ENCODE measurements at places on chromosomes 16 and 17.

GRCh38 chr17:10172241-10172741 lies 26.1 kb downstream of the GAS7 start:
- DNase-seq: no peak

DNA sequence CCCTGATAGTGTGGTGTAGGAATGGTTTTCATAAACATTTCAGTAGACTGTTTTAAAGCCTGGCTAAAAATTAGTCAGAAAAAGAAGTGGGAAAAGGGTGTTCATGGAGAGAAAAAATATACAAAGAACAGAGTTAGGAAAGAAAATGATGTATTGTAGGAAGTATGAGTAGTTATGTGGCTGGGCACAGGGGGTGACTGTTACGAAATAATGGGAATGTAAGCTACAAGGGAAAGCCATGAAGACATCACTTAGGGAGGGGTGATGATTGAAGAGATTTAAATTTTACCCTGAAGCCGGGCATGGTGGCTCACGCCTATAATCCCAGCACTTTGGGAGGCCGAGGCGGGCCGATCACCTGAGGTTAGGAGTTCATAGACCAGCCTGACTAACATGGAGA lies 55.3 kb downstream of the NUP88 start:
- no peak for DNase-seq

DNA sequence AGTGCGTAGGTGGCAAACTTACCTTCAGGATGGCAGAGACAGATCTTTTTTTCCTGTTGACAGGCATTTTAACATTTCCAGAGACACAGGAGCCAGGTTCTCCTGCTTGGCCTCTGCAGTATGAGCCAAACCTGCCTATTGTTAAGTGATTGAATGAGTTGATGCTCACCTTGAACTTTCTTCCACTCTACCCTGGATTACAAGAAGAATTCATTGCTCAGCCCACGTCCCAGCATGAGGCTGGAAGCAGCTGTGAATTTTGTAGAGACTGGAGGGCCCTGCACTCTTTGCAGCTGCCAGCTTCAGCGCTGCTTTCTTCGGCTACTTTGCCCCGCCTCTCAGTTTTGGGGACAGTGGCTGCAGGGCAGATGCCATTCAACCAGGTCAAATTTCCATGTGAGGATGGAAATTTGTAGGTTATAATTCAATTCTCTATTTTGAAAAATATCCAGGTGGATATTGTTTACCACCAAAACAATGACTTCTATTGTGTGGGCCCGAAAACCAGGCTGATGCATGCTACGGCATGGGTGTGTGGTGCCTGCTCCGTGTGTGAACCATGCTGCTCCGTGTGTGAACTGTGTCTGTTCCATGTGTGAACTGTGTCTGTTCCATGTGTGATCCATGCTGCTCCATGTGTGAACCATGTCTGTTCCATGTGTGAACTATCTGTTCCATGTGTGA lies 75.2 kb upstream of the METTL9 start:
- DNase-seq: no peak

DNA sequence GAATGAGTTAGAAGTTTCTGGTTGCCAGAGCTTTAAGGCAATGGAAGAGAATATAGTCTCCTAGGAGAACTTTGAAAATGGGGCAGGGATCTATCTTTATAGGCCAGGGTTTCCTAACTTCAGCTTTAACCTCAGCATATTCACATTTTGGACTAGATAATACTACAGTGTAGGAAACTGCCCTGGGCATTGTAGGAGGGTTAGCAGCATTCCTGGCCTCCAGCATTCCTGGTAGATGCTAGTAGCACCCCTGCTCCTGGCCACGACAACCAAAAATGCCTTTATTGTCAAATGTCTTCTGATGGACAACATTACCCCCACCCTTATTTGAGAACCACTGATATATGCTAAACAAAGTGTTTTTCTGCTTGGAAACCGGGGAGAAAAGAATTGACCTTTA lies 27.8 kb upstream of the MYO18A start:
- no peak for DNase-seq

DNA sequence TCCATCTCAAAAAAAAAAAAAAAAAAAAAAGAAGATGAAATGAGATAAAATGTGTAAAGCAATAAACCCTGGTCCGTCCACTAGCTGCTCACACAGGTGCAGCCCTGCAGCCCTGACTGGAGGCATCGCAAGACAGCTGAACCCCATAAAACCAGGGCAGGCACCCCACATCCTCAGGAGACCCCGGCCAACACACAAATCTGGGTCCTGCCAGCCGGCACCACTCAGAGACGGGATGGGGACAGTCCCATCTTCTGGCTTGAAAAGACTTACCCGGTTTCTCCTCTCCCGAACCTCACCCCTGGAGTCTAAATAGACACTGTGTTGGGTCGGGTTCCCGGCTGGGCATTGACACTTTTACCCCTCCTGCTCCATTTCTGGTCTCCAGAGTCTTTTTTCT lies 52.7 kb upstream of the TNRC6C start:
- DNase-seq: no peak

DNA sequence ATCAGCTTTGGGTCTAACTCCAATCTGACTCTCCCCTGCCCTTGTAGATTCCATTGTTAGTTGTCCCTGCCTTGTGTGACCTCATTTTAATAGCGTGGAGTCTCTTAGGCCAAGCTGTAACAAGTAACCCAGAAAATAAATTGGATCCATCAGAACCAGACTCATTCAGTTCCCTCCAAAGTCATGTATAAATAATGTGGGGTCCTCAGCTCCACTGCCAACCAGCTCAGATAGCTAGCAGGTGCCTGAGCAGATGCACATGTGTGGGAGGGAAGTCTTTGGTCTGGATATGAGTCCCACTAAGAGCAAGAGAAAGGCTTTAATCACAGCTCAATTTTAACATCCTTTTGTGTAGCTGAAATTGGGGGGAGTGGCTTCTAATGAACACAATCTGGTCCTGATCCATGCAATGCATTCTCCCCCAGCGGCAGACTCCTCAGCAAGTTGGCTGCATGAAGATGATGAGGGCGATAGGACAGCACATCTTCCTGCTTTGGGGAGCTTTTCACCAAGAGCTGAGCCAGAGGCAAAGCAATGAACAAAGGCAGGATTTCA lies 151.6 kb downstream of the ABCC12 start:
- DNase-seq: no peak

- no peak for DNase-seq
Observed at GRCh38 chr17:79946352-79947231, 89.1 kb downstream of the TBC1D16 start.

DNA sequence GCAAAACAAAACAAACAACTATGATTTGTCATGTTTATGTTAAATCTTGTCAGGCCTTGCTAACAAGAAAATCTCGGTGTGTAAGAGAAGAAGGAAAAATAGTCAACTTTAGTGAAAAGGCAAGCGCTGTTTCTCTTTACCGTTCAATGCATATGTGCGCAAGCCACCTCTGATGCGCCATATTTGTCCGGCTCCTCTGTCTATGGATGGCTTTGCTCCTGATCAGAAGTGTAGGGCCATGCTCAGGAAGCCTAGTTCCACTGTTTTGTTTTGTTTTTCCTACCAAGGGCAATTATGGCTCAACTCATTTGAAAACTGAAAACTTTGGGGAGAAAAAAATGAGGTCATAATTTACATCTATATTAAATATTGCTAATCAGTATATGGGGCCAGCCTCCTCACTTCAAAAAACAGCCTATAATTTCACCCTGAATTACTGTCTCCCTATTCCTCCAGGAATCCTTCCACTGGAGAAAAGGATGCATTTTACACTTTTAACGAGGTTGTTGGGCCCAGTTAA lies 4.5 kb downstream of the MAF start:
- no peak for DNase-seq

DNA sequence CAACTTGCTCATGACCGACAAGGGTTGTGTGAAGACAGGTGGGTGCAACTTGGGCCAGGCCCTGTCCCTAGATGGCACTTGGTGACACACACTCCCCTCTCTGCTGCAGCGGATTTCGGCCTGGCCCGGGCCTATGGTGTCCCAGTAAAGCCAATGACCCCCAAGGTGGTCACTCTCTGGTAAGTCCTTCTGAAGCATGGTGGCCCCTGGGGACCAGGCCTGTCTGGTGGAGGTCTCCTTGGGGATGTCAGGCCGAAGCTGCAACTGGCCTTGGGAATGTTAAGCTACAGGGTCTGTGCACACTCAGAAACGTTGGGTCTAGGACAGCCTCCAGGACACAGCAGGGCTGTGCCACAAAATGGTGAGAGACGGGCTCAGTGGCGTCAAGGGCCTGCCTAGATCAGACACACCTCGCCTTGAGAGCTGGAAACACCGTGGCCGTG lies 6.8 kb downstream of the CDK10 start:
- no peak for DNase-seq

GRCh38 chr16:85856585-85856984 lies 42.4 kb upstream of the IRF8 start:
- no peak for DNase-seq

DNA sequence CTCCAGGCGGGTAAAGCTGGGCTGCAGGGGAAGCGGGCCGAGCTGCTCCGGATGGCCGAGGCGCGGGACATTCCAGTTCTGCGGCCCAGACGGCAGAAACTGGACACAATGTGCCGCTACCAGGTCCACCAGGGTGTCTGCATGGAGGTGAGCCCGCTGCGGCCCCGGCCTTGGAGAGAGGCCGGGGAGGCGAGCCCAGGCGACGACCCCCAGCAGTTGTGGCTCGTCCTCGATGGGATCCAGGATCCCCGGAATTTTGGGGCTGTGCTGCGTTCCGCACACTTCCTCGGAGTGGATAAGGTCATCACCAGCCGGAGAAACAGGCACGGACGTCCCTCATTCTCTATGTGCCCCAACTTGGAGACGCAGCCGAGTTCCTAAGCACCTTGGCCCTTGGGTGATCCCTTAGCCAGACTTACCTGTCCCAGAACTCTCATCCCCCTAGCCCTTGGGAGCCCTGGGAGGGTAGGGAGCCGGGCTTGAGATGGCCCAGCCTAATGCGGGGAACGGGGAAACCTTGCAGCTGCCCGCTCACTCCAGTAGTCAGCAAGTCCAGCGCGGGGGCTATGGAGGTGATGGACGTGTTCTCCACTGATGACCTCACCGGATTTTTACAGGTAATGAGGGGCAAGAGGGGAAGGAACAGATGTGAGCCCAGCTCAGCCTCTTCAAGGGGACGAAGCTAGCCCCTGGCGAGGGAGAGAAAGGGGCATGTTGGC lies 806 bp downstream of the MRM1 start:
- peak; percentile 47 for DNase-seq

- no peak for DNase-seq
Observed at GRCh38 chr16:78211946-78212345, 112.5 kb downstream of the WWOX start.

GRCh38 chr17:65519462-65519861 lies 42.0 kb downstream of the AXIN2 start:
- DNase-seq: no peak

DNA sequence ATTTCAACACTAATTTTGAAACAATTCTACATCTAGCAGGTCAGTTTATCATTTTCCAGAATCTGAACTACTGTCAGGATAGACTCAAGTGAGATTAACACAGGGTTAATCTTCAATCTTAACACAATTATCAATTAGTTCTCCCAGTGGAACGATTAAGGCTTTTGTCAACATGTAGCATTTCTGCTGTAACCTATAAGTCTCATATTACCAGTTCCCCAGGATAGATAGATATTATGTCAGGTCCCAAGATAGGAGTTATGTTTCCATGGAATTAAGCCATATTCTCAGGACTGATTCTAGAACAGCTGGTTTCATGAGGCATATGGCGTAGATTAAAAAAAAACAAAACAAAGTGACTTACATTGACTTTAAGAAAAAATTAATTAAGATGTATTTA lies 4.4 kb upstream of the FBF1 start:
- DNase-seq: no peak

GRCh38 chr17:73901661-73902415 lies 257.6 kb upstream of the SDK2 start:
- DNase-seq: no peak

GRCh38 chr17:75712446-75712845 lies 8.8 kb upstream of the ITGB4 start:
- DNase-seq: no peak

GRCh38 chr16:10266809-10267208 lies 84.6 kb upstream of the GRIN2A start:
- no peak for DNase-seq

DNA sequence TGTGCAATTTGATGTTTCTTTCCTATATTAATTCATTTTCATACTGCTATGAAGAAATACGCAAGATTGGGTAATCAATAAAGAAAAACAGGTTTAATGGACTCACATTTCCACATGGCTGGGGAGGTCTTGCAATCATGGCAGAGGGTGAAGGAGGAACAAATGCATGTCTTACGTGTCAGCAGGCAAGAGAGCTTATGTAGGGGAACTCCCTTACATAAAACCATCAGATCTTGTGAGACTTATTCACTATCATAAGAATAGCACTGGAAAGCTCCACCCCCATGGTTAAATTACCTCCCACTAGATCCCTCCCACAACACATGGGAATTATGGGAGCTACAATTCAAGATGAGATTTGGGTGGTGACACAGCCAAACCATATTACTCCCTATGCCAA lies 418.9 kb upstream of the MAF start:
- DNase-seq: no peak

DNA sequence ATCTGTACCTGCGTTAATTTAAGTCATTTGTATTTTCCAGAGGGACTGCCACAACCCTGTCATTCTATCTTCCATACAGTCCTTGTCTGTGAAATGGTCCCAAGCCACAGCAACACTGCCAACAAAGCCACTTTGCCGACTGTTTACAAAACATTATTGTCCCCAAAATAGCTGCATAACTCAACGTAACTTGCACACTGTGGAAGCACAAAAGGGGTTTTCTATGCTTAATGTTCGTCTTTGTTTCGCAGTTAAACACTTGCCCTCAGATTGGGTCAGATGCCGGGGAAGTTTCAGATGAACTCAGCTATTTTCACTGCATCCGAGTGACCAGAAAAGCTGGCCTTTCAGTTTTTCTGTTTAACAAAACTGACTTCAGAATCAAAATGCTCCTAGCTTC lies 4.6 kb downstream of the SEC14L5 start:
- no peak for DNase-seq

DNA sequence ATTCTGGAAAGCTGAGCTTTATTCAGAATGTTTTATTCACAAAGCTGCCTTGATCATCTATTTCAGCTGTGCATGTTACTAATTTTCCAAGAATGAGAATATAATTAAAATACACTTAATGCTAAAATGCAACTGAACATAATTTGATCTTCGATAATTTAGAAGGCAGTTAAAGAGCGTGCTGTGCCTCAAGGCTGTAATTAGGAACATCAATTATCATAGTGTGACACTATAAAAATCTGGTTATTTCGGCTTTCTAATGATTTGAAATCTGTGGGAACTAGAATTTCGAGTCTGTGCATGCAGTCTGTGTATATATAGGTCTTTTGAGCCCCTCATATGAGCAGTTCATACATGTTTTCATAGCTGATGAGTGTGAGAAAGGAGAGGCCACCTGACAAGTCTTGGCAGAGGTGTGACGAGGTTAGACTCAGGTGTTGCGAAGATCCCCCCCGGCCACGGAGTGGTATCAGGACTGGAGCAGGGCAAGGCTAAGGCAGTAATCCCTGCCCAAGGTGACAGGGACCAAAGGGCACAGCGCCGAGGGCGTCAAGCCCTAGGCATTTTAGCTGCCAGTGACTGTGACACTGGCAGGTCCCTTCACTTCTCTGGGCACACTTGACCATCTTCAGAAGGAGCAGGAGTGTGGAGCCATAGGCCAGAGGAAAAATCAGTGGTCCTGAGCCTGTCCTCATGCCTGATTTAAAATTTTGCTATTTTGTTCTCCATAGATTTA lies 328.5 kb downstream of the SNX29 start:
- no peak for DNase-seq
